Stimulated activated CD4-positive, alpha-beta T cell treated with anti-CD3 and anti-CD28 coated beads, Interleukin-4, amount 100 ng/mL, for 4 hours (primary cell): ENCODE measurements at places on chromosomes 2 and 18.

- DNase-seq: no peak
Measured at GRCh38 chr18:34932792-34933466, 108.3 kb upstream of the MAPRE2 start.

- DNase-seq: no peak
Measured at GRCh38 chr18:5196253-5197031, 615 bp downstream of the AKAIN1 start.

DNA sequence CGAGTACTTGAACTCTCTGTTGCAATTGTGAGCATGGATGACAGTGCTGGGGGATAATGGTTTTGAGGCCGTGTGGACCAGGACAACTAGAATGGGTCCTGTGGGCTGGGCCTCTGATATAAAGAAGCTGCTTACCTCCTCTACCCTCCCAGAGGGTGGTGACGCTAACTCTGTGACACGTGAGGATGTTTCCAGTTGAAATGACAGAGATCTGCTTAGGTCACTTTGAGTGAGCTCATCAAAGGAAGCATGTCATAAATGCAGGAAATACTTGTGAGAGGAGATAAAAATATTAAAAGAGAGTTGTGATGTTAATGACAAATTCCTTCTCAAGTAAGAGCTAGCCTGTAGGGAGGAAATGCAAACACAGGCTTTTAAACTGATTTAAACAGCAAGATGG is 16.4 kb downstream of the RMC1 start:
- DNase-seq: no peak

- DNase-seq: no peak
Measured at GRCh38 chr18:23020555-23021294, 87.6 kb downstream of the RBBP8 start.

GRCh38 chr2:190446750-190447516 is 38.8 kb downstream of the MFSD6 start:
- no peak for DNase-seq

DNA sequence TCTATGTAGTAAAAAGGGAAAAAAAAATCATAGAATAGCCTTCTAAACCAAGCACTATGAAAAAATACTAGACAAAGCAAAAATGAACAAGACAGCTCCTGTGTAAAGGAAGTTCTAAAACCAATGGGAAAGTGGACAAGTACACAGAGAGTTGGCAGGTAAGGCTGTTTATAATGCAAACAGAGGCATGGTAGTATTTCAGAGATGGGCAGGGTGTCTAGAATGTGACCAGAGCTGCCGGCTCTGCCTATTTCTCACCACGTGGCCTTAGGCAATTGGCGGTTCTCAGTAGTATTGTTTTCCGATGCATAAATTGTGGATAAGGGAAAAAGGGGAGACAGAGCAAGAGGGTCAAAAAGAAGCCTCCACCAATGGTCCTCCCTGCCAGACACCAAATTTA is 173.6 kb downstream of the ANKRD30B start:
- no peak for DNase-seq

GRCh38 chr18:10913919-10914318 is 235.4 kb downstream of the PIEZO2 start:
- DNase-seq: no peak

DNA sequence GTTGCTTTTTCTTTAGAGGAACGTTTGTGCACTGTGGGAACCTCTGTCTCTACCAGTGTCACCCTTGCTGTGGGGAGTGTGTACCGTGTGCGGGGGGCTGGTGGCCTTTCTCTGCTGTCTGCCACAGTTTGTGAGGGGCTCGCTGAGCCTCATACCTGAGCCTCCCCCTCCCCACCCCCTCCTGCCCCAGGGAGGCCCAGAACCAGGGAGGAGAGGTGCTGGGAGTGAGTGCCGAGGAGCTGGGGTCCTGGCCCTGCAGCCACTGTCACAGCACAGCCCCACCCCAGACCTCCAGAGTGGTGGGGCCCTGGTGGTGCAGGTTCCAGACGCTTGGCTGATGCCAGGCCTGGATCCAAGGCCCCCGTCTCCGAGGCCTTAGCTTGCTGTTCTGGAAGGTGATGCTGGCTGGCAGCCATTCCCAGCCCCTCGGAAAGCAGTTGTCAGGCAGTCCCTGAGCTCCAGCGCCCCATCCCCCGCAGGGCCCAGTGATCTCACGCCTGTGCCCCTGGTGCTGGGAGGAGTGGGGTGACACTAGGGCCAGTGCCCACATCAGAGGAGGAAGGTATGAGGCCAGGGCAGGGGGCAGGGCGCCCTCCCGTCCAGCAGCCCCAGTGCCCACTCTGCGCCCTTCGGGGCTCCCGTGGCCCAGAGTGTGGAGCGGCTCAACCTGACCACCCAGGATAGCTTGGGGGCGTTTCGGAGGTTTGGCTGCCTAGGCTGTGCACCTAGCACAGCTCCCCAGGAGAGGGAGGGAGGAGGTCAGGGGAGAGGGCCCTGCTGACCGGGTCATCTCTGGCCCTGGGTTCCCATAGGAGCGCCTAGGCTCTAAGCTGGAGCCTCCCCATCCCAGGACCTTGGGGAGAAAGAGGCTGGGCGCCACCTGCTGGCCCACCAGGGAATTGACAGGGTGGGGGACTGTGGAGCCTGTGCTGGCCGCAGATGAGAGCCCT is 53.0 kb upstream of the ALPP start:
- DNase-seq: peak; percentile 23

GRCh38 chr2:191298306-191298705 is 53.1 kb downstream of the MYO1B start:
- DNase-seq: no peak

- DNase-seq: no peak
Measured at GRCh38 chr18:2302628-2303516, 268.4 kb downstream of the METTL4 start.

DNA sequence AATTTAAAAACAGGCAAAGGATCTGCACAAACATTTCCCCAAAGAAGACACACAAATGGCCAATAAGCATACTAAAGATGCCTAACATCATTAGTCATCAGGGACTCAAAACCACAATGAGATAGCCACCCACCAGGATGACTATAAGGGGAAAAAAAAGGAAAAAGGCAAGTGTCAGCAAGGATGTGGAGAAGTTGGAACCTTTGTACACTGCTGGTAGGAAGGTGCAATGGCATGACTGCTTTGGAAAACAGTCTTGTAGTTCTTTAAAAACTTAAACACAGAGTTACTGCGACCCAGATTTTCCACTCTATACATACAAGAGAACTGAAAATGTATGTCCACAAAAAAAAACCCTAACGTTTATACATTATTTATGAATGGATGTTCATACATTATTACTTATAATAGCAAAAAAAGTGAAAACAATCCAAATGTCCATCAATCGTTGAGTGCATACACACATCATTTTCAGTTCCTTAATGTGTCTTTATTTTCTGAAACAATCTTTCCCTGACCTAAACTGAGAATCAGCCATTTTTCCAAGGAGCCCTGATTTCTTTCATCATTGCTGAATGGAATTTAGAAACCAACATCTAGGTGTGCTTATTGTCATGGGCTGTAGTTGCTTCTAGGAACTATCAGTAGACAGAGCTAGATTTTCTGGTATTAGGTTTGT is 64.7 kb upstream of the TLK1 start:
- DNase-seq: no peak

DNA sequence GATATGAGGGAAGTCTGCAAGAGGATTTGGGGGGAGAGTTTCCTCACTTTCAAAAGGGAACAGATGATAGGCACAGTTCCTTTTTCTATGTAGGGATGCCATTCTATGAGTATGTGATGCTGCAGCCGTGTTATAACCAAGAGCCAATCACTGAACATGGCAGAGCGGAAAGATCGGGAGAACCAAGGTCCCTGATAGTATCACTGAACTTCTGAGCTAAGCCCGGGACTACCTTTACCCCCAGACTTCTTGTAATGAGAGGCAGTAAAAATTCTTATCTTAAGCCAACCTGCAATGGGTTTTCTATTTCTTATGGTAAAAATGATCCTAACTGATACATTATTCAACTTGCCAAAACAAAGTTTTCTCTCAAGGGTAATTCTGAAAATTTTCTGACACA is 21.6 kb upstream of the SLC1A4 start:
- no peak for DNase-seq

GRCh38 chr2:121350890-121351289 is 65.9 kb upstream of the TFCP2L1 start:
- DNase-seq: no peak

- DNase-seq: no peak
Measured at GRCh38 chr18:53887447-53887846, 337.0 kb downstream of the MBD2 start.

DNA sequence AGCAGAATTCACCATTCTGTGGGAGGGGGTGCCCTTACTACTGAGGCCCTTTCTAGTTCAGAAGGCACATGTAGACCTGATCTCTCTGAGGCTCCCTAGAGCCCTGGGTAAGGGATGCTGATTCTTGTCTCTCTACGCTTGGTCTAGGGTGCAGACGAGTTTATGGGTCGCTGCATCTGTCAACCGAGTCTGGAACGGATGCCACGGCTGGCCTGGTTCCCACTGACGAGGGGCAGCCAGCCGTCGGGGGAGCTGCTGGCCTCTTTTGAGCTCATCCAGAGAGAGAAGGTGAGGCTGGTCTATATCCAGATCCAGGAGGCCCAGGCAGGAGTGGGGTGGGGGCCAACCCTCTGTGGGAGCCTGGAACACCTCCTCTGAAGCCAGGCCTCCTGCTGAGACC is 147.2 kb downstream of the DYSF start:
- no peak for DNase-seq

GRCh38 chr2:164562666-164563065 is 58.6 kb downstream of the GRB14 start:
- DNase-seq: no peak

- DNase-seq: no peak
Measured at GRCh38 chr2:216031960-216032689, 18.8 kb upstream of the MREG start.

DNA sequence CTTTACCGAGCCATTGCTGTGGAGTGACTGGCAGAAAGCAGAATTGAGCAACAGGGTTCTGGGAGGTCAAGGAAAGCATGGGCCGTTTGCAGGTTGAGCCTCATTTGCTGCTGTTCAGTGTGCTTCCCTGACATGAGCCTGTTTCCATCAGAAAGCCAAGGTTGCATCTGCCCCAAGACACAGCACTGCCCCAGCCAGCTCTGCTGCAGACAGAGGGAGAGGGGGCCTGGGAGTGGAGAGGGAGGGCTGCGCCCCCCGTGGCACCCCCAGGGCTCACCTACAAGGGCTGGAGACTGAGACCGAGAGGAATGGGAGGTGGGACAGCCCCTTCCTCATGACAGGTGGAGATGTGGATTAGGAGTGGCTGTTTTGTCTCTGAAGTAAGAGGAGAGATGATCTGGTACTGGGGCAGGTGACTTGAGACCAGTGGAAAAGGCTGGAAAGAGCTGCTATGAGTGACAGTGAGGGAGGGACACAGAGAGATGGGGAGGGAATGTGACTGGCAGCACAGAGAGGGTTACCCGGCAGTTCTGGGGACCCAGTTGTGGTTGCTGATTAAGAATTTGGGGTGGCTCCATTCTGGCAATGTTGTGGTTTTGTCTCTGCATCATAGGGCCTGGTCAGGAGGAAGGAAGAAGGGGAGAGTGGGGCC is 218.0 kb downstream of the DYSF start:
- DNase-seq: no peak

GRCh38 chr2:234320066-234320465 is 176.8 kb downstream of the ARL4C start:
- DNase-seq: no peak

- DNase-seq: no peak
Measured at GRCh38 chr2:38315707-38316333, 61.3 kb downstream of the ATL2 start.

DNA sequence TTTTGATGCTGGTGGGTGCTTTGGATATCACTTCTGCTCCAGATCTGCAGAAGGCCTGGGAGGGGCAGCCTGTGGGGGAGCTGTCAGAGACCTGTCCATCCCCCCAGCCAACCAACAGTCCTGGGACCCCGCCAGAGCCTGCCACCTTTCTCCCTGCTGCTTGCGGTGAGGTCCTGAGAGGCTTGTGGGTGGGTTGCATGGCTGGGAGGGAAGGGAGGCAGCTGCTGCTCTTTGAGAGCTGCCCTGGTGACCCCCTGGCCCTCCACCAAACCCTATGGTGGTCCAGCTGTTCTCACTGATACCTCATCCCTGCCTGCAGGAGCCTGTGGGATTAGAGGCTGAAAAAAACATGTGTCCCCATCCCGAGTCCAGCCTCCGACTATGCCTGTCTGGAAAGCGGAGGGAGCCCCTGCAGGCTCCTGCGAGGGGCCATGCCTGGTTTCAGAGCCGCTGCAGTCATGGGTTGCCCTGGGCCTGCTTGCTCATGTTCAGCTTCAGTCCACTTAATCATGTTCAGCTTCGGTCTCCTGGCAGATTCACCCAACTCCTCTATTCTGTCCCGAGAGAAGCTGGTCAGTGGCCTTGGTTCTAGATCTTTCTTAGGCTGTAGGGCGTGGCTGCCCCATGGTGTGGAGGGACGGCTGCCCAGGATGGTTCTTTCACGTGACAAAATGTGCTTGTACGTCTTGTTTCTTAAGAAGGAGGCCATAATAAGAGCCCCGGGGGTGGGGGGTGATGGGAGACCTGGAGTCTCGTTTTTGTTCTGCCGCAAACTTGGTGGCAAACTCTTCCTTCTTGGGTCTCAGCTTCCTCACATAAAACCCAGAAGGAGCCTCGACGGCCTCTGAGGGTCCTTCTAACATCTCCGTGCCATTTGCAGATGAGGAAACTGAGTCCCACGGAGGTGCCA is 98.5 kb downstream of the CTIF start:
- DNase-seq: no peak

GRCh38 chr2:68753318-68753717 is 18.7 kb downstream of the ARHGAP25 start:
- DNase-seq: no peak

- DNase-seq: no peak
Measured at GRCh38 chr2:55422876-55423665, 3.4 kb upstream of the CCDC88A start.

DNA sequence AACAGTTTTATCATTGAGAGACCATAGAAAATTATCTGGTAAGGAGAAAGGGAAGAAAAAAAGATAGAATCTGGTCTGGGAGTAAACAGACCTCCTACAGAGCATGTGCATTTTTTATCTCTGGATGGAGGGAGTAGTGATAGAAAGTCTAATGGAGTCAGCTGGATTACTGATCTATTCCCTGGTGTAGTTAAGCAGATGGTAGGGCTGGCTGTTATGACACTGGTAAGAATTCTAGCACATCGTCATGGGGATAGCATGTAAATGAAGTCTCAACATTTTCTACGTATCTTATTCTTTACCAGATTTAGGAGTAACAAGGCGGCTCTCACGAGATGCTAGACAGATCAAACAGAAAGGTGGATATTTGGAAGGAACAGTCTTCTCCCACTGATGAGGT is 407.4 kb downstream of the NRXN1 start:
- no peak for DNase-seq

GRCh38 chr18:51191128-51191717 is 6.3 kb downstream of the MEX3C start:
- no peak for DNase-seq

GRCh38 chr18:62989195-62989594 is 273.9 kb downstream of the PHLPP1 start:
- DNase-seq: no peak

- no peak for DNase-seq
Measured at GRCh38 chr2:53549497-53549896, 218.1 kb upstream of the CHAC2 start.
